ENCODE measurements at places on chromosomes 1 and 21.

DNA sequence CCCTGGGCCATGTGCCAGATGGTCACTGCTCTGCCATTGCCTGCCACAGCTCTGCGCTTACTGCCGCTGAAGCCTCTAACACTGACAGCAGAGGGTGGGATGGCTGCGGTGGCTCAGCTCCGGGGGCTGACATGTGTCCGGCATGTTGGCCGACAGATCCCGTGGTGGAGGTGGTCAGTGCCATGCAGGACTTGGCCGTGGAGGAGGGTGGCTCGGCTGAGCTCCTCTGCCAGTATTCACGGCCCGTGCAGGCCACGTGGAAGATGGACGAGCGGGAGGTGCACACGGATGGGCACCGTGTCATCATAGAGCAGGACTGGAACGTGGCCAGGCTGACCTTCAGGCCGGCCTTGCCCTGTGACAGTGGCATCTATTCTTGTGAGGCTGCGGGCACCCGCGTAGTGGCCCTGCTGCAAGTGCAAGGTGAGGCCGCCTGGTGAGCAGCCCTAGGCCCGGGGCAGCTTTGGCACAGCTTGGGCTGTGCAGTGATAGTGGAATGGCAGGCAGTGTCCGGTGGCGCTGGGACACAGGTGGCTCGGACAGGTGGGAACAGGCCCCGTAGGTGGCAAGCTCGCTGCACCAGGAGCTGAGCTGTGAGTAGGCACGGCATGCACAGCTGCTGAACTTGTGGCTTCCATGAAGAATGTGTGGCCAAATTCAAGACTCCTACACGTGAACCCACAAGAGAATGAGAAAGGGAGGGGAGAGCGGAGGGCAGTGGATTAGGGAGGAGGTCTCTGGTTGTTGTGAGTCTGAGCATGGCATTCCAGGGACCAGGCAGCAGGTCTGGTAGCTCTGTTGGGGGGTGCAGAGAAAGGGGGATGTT lies 91.8 kb downstream of the TRIM11 start:
- DNase-seq: no peak

GRCh38 chr1:184919892-184920291 lies 54.4 kb downstream of the NIBAN1 start:
- no peak for DNase-seq

GRCh38 chr21:37751268-37751975 lies 164.8 kb downstream of the KCNJ6 start:
- DNase-seq: peak; percentile 62

- DNase-seq: no peak
Observed at GRCh38 chr21:20330652-20331051, 667.6 kb upstream of the NCAM2 start.

- DNase-seq: no peak
Observed at GRCh38 chr1:118084400-118084799, 100.6 kb downstream of the SPAG17 start.

DNA sequence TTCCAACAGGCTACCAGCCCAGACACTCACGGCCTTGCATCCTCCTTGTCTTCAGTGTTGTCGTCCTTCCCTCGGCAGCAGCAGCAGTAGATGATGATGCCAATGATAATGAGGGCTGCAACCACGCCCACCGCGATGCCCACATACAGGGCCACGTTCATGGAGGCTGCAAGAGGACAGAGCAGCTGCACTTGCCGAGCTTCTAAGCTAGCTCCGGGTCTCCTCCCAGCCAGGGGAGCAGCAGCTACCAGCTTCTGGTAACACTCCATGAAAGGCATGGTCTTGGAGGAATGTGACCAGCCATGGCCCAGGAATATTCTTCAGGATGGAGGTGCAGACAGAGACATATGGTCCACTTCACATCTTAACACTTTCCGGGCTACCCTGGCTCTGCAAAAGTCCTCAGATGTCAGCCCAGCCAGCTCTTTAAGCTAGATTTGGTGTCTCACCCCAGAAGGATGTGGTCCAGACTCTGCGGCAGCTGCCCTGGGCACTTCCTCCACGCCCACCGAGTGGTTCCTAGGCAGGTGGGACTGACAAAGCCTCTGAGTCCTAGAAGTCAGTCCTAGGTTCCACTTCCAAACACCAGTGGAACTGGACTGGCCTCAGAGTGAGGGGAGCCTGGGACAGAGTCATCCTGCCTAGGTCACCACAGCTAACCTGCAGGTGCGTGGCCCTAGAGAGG lies 35.1 kb downstream of the GPA33 start:
- DNase-seq: no peak

DNA sequence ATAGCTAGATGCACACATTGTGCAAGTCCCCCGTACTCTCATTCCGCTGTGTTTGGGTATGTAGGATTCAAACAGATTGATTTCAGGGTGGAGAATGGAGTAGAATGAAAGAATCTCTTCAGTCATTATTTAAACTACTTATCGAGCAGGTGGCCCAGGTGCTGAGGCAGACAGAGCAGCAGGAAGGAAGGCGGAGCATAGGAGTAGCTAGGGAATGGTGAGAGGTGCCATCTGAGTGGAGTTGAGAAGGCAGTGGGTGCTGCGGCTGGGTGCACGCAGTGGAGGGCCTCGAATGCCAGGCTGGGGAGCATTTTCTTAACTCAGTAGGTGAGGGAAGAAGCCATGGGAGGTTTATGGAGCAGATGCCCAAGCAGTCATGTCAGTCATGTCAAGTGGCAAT lies 45.2 kb upstream of the CD101 start:
- DNase-seq: no peak

GRCh38 chr1:224219612-224220059 lies 36.6 kb downstream of the DEGS1 start:
- no peak for DNase-seq

GRCh38 chr1:77227381-77227780 lies 8.2 kb upstream of the PIGK start:
- DNase-seq: no peak

- DNase-seq: peak; percentile 58
Observed at GRCh38 chr1:25896266-25896665, 10.0 kb downstream of the STMN1 start.

- no peak for DNase-seq
Observed at GRCh38 chr1:223245411-223245810, 102.4 kb upstream of the TLR5 start.

- no peak for DNase-seq
Observed at GRCh38 chr1:229141271-229141670, 129.6 kb upstream of the RAB4A start.

- DNase-seq: no peak
Observed at GRCh38 chr1:222247811-222248310, 300.0 kb downstream of the HHIPL2 start.

DNA sequence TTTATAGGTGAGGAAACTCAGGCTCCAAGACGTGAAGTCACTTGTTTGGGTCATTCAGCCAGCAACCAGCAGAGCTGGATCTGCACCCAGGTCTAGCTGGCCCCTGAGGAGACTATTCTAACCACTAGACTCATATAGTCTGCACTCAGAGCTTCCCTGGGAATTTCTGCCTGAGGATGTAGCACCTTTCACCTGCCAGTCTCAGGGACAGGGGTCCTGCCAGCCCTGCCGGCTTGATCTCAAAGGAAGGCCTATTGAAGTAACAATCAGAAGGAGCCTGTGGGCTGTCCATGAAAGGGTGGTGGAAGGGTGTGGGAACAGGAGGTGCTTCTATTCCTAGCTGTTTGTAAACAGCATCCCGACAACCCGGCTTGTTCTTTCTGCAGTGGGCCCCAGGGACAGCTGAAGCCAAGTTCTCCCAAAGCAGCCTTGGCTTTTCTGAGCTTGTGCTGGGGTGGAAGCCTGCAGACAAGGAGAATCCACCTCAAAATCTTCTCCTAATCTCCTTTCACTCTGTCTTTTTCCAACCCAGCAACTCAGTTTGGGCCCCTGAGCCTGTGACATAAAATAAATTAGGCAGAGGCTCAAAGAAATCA lies 7.8 kb downstream of the LMOD1 start:
- DNase-seq: no peak

DNA sequence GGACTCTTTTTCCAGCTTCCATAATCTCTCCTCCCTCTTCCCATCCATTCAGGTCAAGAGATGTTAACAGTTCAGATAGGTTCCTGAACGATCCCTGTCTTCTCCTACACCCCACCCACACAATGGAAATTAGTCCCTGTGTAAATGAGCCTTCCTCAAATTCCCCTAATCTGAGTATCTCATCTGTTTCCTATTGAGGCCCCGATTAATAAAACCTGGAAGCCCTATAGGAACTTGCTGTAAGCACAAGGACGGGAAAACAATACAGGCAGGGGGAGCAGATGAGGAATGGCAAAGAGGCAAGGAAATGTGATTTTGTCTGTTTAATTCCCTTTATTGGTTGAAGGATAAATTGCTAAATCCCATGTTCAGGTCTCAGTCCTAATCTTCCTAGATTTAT lies 7.1 kb upstream of the GPX7 start:
- no peak for DNase-seq

DNA sequence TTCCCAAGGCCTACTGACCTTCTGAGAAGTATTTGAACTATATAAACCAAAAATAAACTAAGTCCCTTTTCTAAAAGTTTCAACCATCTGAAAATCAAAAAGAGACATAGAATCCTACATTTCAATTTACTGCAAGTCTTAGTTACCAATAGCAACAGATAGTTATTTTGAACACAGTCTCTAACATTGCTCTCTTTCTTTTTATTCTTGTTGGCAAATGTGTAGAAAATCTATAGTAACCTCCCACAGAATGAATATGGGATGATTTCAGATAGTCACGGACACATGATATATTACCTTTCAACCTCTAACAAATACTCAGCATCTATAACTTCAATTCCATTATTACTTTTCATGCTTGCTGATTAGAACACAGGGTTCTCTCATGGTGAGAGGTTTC lies 68.9 kb upstream of the RAB3GAP2 start:
- no peak for DNase-seq

DNA sequence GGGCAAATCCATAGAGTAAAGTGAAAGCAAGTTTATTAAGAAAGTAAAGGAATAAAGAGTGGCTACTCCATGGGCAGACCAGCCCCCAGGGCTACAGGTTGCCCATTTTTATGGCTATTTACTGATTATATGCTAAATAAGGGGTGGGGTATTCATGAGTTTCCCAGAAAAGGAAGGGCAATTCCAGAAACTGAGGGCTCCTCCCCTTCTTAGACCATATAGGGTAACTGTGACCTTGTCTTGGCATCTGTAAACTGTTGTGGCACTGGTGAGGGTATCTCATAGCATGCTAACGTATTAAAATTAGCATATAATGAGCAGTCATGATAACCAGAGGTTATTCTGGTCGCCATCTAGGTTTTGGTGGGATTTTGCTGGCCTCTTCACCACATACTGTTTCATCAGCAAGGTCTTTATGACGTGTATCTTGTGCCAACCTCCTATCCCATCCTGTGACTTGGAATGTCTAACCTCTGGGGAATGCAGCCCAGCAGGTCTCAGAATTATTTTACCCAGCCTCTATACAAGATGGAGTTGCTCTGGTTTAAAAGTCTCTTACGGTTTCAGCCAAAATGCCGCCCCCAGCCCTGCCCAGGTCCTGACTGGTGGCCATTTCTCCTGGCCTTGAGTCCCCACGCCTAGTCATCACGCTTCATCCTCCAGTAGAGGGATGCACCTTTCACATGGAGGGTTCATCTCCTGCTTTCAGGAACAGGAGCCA lies 982 bp upstream of the TRIM17 start:
- DNase-seq: peak; percentile 19

DNA sequence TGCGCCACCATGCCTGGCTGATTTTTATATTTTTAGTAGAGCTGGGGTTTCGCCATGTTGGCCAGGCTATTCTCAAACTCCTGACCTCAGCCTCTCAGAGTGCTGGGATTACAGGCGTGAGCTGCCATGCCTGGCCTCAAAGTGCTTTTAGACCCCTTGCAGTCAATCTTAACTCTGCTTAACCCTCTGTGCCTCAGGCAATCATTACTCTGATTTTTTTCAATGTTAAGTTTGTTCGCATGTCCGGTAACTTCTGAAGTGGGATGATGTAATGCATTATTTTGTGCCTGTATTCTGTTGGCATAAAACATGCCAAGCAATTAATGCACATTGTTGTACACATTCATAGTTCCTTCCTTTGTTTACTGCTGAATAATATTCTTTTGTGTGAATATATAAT lies 18.6 kb downstream of the SMG7 start:
- no peak for DNase-seq

GRCh38 chr21:29022166-29022565 lies 2.3 kb upstream of the USP16 start:
- no peak for DNase-seq

DNA sequence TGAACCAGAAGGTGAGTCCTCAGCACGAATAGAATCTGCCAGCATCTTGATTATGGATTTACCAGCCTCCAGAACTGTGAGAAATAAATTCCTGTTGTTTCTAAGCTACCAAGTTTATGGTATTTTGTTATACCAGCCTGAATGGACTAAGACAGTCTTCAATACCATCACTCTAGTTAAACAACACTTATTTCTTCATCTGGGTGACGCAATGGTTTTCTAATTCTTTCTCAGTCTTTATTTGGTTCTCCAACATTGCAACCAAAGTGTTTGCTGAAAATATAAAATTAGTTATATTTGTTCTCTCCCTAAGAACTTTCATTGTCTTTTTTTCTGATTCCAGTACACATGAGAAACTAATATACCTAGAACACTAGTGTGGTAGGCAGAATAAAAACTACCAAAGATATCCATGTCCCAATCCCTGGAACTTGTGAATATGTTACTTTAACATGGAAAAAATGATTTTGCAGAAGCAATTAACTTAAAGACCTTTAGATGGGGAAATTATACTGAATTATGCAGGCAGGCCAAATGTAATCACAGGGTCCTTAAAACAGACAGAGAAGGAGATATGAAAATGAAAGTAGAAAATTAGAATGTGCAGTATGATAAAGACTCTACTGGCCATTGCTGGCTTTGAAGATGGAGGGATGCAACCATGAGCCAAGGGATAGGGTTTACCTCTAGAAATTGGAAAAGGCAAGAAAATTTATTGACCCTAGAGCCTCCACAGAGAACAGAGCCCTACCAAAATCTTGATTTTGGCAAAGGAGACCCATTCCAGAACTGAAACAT lies 1115.1 kb downstream of the PLA2G4A start:
- DNase-seq: no peak

- no peak for DNase-seq
Observed at GRCh38 chr1:84166797-84167196, 22.7 kb downstream of the PRKACB start.

GRCh38 chr1:235588916-235589515 lies 60.6 kb downstream of the GNG4 start:
- peak; percentile 9 for DNase-seq

DNA sequence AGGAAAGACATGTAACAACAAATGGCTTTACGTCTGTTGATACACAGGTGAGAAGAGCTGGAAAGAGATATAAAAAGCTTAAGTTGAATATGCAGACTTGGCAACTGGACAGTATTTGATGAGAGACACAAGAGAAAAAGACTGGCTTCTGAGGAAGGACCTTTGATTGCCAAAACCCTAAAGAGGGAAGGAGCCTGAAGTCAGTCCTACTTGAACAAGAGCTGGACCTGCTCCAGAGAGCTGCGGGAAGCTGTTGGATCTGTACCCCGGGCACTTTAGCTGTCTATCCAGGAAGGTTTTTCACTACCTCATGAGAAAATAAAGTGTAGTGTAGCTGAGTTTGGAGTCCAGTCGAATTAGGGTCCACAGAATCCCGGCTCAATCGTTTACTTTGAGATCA lies 25.3 kb upstream of the LRRC8B start:
- no peak for DNase-seq

Measured in fibroblast of skin of back (primary cell).